ENCODE measurements at places on chromosomes 4 and X.
A peak's percentile ranks its signal among the peaks of the same experiment; 100 is the strongest.

- no peak for DNase-seq
Measured at GRCh38 chr4:16694173-16694883, 204.1 kb downstream of the LDB2 start.

DNA sequence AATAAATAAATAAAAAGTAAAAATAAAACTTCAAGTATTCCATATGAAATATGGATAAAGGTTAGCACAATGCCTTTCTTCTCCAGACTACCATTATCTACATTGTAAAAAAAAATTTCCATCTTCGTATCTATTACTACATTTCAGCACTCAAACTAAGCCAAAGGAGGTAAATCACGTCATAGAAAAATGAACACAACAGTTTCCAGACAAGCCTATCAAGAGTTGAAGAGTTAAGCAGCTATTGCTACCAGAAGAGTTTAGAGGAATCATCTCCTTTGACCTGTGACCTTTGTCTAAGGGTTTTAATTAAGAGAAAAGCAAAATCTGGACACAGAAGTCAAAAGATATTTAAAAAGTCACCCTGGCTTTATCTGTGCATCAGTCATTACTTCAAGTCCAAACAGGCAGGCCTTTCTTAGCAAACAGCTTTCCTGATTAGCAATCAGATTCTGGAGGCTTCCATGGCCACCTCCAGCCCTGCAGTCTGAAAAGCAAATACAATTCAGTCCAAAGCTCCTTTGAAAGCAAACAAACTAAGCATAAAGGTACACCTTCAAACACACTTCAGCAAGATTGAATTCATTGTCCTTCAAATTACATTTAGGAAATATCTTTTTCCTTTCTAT, 82.2 kb downstream of the APBB2 start:
- no peak for DNase-seq

DNA sequence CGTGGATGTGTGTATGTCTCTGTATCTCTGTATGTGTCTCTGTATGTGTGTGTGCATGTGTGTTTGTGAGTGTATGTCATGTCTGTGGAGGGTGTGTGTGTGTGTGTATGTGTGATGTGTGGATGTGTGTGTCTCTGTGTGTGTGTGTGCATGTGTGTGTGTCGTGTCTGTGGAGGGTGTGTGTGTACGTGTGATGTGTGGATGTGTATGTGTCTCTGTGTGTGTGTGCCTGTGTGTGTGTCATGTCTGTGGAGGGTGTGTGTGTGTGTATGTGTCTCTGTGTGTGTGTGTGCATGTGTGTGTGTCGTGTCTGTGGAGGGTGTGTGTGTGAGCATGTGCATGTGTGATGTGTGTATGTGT, 51.6 kb upstream of the ADRA2C start:
- no peak for DNase-seq

GRCh38 chrX:34557733-34558132, 99.4 kb downstream of the TMEM47 start:
- DNase-seq = no peak

GRCh38 chr4:67106861-67107460, 438.3 kb downstream of the CENPC start:
- DNase-seq = no peak

- DNase-seq = no peak
Measured at GRCh38 chrX:48702032-48702431, 5.5 kb downstream of the SUV39H1 start.

DNA sequence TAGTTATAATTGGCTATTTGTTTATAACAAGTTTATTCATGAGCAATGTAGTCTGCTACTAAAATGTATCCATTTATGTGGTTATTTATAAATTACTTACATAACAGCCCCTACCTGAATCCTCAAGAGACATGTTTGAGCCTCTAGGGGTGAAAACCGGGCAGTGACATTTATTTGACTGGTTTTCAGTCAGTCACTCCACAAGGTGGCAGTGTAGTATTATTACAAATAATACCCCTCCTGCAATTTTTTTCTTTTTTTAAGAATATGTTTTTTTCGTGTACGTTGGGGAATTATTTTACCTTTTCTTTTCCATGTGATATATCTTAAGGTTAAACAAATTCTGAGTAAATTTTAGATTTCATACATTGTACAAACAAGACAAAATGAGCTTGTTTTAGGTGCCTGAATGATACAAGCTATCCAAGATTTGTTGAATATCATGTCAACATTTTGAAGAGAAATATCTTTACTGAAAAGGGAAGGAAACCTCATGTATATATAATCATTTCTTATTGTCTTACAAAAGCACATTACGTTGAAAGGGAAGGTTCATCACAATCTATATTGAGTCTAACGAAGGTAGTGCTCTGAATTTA, 598.7 kb upstream of the TECRL start:
- DNase-seq = peak; percentile 15

GRCh38 chr4:106238820-106239420, 77.1 kb downstream of the TBCK start:
- peak; percentile 4 for DNase-seq

- no peak for DNase-seq
Measured at GRCh38 chr4:163598028-163598427, 103.5 kb downstream of the TMA16 start.

DNA sequence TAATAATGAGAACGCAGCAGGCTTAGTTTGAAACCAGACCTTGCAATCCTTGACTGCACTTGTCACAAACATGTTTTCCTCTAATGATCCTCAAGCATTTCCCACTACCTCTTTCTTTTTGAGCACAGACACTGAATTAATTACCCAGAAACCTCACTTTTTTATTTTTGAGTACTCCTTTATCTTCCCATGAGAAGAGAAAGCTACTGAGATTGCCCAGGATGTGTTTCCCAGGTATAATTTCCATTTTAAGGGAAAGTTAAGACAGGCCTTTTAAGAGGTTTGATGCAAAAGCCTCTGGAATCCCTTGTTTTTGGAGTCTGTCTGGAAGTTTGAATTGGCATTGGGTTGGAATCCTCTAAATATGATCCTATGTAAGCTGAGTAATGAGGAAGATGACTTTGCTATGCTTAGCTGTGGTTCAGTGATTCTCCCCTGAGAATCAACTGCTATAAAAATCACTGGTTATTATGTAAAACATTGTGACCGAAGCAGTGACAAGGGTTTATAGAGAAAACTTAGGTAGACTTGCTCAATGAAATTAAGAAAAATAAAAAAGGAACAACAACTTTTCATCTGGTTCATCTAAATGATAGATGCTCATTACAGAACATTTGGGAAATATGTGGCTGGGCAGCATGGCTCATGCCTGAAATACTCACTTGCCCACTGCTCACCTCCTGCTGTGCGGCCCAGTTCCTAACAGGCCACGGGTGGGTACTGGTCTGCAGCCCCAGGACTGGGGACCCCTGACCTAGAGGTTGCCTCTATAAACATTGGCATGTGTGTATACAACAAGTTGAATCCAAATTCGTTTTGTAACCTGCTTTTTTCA, 10.8 kb upstream of the RHOH start:
- DNase-seq = no peak

DNA sequence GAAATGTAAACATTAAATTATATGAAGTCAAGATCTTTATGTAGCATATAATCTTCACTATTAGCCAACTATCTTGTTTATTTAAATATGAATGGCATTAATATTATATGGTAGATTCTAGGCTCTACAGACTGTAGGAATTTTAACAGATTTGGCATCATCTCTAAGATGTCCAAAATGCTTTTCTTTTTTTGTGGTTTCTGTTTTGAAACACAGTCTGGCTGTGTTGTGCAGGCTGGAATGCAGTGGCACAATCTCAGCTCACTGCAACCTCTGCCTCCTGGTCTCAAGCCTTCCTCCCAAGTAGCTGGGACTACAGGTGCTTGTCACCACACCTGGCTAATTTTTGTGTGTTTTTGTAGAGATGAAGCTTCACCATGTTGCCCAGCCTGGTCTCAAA, 76.2 kb downstream of the ELOVL6 start:
- no peak for DNase-seq

GRCh38 chr4:76445911-76446310, 10.9 kb downstream of the SHROOM3 start:
- DNase-seq = no peak

DNA sequence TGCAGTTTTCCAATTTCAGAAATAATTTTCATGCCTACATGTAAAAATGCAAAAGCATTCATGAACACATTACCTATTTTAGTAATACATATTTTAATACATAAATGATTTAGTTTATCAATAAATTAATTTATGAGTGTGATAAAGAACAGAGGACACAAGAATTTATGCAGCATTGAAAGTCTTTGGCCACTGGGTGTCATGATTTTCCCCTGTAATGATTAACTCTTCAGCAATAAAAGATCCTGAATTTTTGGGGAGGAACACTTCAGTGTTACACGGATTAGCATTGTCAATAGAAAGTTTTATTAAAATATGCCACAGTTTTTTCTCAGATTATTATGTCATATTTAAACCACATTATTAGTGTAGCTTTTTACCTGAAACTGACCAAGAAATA, 8.6 kb upstream of the VCX2 start:
- DNase-seq = no peak

- DNase-seq = no peak
Measured at GRCh38 chr4:88108747-88109122, 49.7 kb downstream of the ABCG2 start.

DNA sequence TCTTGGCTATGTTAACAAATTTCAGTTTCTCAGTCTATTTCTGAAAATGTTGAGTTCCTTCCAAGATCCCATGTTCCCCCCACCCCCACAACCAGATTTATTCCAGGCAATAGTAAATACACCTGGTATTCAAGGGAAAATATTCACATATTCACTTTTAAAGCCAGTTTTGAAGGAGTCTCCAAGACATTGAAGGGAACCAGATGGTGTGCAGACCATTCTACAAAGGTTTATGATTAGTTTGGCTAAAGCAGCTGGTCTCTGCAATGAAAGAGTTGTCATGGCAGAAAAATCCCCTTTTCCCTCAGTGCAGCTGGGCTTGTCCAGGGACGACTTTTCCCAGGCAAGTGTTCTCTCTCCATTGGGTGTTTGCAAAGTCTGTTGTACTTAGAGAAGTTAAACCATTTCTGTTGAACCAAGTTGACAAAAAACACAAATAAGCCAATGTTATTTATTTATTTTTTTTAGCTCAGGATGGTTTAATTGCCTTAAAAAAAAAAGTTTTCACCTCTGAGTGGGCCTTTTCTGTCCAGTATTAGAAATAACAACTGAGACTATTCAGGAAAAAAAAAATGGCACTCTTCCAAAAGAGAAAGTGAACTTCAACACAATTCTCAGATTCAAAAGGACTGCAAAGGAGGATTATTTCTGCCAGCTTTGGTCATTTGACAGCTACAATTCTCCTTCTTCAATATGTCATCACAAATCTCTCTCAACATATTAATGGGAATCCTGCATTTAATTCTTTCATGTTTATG, 410.6 kb downstream of the IL1RAPL1 start:
- DNase-seq = no peak

- peak; percentile 76 for DNase-seq
Measured at GRCh38 chrX:15497865-15498264, 2.7 kb upstream of the BMX start.

GRCh38 chrX:22520128-22520828, 247.6 kb downstream of the CBLL2 start:
- DNase-seq = no peak

DNA sequence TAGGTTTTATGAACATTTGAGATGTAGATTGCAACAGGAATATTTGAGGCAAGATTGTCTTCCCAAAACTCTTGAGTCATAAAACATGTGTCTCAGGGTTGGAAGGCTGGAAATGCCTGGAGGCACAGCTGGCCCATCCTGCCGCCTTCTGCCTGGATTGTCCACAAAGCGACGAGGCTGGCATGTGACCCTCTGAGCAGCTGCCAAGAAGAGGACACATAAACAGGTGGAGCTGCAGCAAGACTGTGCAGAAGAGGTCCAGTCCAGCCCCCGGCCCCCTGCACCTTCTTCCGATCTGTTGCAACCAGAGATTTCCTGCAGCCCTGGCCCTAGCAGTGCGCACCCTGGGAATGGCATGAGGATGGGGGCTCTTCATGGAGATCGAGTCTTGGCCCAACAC, 101.9 kb upstream of the BCOR start:
- DNase-seq = no peak

DNA sequence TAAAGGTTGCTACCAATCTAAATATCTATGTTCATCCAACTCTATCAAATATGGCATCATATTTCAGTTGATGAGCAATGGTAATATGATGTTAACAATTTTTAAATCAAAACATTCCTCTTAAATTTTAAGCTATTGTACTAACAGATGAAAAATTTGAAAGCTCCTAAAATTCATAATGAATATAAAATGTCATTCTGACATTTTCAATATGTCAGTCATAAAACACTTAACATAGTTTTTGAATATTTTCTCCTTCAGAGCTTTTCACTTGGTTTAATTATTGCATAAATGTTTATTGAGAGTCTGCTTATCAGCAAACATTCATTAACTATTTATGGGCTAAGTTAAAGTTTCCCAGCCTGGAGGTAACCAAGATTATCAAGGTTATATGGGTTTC, 11.8 kb downstream of the ARSJ start:
- DNase-seq = no peak

DNA sequence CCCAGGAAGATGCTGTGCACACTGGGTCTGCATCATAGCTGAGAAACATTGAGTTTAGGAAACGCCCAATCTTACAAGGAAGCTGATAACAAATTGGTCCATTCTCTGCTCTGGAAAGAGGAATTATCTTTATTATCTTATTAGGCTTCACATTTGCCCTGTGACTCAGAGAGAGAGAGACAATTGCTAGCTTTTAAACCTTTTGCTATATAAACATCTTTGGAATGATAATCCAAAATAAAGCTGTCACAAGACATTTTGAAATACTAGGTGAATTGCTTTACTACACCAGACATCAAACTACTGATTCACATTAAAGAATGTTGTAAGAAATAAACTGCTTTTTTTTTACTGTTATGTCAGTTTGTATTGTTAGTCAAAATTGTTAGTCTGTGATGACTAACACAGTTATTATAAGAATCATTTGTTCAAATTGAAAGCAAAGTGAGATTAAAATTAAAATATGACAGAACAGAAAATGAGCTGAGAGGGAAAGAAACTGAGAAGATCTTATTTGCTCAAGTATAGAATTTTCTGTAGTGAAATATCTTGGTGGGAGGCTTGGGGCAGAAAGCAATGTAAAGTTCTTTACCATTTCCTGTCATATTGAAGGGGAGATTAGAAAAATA, 765.4 kb upstream of the PCDH10 start:
- no peak for DNase-seq

GRCh38 chr4:168099195-168099594, 6.9 kb downstream of the ANXA10 start:
- no peak for DNase-seq

- no peak for DNase-seq
Measured at GRCh38 chr4:104395168-104395614, 99.5 kb downstream of the CXXC4 start.

- no peak for DNase-seq
Measured at GRCh38 chr4:158912806-158913205, 144.0 kb downstream of the FNIP2 start.

- DNase-seq = no peak
Measured at GRCh38 chrX:25300994-25301393, 285.2 kb upstream of the ARX start.

Data from neural crest cell (in vitro differentiated cells).